HS-5 (cell line): ENCODE measurements at places on chromosomes 1 and 21.

DNA sequence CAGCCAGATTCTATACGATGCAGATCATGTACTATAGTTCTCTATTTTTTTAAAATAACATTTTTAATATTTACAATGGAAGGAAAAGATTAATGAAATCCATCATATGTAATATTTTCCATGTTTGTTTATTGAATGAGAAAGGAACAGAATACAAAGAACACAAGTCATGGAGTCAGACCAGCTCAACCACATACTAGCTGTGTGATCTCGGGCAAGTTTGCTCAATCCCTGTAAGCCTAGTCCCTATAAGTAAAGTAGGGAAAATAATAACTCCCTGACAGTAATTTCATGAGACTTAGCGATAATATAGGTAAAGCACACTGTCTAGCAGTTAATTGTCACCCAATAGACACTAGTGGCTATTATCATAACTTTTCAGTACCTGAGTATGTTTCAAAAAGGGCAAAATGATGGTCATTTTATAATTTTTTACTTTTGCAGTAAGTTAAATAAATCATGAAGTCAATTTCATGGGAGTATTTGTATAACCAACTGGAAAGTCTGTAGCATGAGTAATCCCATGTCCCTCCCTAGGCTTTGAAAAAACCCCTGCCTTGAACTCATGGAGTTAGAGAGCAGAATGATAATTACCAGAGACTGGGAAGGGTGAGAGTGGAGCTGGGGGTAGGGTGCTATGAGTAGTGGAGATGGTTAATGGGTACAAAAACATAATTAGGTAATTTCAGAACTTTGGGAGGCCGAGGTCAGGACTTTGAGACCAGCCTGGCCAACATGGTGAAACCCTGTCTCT is 37.0 kb upstream of the EPS15 start:
- no peak for DNase-seq

GRCh38 chr1:205914730-205915129 is 28.5 kb downstream of the SLC26A9 start:
- no peak for DNase-seq

DNA sequence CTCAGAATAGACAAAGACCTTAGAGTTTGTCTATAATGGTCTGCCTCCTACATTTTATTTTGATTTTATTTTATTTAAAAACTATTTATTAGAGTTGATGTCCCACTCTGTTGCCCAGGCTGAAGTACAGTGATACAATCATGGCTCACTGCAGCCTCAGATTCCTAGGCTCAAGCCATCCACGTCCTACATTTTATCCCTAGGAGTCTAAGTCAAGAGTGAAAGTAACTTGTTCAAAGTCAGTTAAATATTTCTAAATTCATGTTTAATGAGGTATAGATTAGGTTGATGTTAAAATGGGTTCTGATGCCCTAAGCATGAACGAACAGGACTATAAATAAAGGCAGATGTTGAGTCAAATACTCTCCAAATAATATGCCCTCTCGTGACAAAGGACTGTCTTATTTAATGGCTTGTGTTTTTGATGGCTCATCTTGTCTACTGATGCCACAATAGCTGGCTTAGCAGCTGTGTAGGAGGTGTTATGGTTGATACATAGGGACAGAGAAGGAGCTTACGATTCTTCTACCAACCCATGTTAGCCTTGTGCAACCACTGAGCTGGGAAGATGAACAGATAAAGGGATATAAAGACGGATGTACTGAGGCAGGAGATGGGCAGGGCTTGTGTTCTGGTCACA is 66.0 kb upstream of the CR1L start:
- no peak for DNase-seq

DNA sequence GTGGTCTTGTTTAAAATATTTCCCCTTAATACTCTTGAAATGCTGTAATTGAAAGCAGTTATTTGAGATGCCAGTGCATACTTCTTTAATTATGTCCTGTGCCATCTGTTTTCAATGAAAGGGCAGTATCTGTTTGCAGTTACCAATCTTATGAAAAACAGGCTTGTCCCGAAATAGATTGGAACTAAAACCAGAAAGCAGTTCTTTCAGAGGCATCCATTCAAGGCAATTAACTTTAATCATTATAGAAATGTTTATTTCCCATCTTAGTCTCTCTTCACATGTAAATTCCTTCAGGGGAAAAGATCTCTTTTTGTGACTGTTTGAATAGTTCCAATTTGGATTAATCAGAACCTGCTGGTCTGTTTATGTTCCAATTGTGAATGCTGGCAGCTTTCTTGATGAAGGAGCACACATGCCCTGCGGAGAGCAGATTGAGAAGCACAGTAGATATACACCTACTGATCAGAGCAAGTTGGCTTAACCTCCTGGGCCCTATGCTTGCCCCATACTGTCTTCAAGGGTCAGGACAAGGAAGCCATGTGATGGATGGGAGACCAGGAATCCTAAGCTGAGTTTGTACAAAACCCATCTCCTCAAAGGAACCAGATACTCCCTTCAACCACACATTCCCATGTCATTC is 41.6 kb upstream of the MROH9 start:
- no peak for DNase-seq

- DNase-seq = no peak
Observed at GRCh38 chr1:59979666-59980065, 53.1 kb upstream of the CYP2J2 start.

- DNase-seq = no peak
Observed at GRCh38 chr1:178025613-178026356, 55.9 kb upstream of the SEC16B start.

GRCh38 chr1:158644449-158644848 is 39.4 kb downstream of the OR10Z1 start:
- no peak for DNase-seq
